D721Med (cell line): ENCODE measurements at places on chromosomes 1 and 21.

DNA sequence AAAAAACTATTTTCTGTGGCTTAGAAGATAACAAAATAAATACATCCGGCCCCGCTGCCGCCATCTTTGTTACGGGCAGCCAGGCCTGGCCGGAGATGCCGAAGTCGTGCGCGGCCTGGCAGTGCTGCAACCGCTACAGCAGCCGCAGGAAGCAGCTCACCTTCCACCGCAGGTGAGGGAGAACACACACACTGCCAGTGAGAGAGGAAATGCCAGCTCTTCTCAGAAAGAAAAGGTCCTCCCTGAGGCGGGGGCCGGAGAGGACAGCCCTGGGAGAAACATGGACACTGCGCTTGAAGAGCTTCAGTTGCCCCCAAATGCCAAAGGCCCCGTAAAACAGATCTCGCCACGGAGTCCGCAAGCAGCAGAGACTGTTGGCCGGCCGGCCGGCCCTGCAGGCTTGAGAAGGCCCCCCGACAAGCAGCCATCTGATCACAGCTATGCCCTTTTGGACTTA lies 323.2 kb downstream of the AMY1C start:
- no peak for DNase-seq

GRCh38 chr1:200415789-200416593 lies 6.2 kb upstream of the ZNF281 start:
- DNase-seq = no peak

- DNase-seq = no peak
These were observed 11.2 kb downstream of the RGL1 start for GRCh38 chr1:183816110-183816509.

DNA sequence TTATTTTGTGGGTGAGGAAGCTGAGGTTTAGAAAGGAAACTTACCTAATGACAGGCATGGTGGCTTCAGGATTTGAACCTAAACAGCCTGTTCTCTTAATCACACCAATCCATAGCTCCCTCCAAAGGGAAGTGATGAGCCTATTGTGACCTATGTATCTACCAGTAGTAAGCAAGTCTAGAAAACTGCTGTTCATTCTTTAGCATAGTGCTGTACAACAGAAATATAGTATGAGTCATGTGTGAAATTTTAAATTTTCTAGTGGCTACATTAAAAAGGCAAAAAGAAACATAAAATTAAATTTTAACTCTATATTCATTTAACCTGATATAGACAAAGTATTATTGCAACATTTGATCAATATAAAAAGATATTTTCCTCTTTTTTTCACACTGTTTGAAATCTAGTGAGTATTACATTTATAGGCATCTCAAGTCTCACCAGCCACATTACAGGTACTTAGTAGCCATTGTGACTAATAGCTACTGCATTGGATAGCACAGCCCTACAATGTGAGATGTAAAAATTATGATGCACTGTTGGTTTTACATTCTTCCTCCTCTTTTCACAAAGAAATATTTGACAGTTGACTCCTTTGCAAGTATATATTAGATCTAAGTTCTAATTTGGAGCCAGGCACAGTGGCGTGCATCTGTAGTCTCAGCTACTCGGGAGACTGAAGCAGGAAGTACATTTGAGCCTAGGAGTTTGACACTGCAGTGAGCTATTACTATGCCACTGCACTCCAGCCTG lies 16.6 kb downstream of the IPO9 start:
- no peak for DNase-seq

GRCh38 chr1:214289574-214290272 lies 8.8 kb downstream of the SMYD2 start:
- no peak for DNase-seq

DNA sequence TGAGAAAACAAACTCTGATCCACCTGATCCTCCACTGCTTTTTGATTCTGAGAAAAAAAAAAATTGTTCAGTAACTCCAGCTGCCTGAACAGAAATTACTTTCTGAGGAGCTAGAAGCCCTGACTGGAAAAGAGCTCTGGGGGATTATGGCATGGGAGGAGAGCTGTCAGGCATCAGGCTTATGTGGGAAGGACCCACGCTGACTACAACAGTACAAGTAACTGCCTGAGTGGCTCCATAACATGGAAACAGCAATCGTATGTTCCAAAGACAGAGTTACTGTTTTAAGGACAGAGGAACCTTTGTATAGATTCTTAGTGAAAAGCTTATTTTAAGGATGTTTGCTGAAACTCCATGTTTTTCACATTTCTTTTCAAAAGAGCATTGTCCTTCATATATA lies 1.2 kb upstream of the ANGPTL7 start:
- DNase-seq = peak; percentile 17

GRCh38 chr1:185969524-185969991 lies 235.4 kb downstream of the HMCN1 start:
- no peak for DNase-seq

DNA sequence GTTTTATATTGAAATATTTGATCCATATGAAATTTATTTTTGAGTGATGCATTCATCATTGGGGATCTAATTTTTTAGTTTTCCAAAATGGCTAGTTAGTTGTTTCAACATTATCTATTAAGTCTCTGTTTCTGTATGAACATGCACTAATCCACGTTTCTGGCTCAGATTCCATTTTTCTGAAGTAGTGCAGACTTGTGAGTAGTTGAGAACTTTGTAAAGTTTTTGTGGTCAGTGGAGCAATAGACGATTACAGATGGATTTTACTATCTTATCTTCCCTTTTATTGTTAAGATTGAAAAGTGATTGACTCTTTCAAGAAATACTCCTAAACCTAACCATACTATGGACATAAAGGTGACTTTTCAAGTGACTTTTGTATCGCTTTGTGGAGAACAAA lies 16.7 kb downstream of the SOAT1 start:
- DNase-seq = no peak

DNA sequence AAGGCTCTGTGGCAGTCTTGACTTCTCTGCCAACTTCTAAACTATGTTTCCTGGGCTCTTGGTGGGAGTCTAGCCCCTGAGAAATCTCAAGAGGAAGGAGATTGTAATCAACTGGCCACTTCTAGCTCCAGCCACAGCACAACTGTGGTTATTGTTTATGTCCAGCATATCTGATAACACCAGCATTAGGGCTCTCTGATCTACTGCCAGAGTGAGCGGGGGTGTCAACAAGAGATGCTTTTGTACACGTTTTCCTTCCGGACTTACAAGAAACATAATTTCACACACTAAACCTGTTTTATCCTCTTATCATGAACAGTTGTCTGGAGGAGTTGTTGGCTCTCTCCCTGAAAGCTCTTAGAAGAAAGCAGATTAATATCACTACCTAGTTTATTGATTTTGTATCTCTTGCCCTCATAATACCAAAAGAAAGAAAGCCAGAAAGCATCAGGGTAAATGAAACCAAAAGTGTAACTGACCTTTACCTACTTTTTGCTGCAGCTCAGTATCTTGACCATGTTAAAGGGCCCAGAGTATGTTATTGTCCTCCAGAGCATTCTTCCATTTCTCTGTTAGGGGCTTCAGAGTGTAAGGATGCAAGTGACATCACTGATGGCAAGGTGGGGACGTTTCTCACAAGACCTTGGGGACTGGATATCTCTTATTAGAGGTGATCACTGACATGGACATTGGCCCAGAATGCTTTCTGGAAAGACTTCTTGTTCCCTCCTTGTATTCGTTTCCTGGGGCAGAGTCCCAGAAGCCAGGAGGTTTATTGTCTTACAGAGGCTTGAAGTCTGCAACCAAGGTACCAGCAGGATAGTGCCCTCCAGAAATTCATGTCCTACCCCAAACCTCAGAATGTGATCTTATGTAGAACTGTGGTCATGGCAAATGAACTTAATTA lies 9.6 kb upstream of the SH2D1B start:
- no peak for DNase-seq

GRCh38 chr1:94324178-94324544 lies 86.8 kb upstream of the ARHGAP29 start:
- DNase-seq = no peak

- DNase-seq = no peak
These were observed 57.3 kb upstream of the CSF3R start for GRCh38 chr1:36540056-36540455.

DNA sequence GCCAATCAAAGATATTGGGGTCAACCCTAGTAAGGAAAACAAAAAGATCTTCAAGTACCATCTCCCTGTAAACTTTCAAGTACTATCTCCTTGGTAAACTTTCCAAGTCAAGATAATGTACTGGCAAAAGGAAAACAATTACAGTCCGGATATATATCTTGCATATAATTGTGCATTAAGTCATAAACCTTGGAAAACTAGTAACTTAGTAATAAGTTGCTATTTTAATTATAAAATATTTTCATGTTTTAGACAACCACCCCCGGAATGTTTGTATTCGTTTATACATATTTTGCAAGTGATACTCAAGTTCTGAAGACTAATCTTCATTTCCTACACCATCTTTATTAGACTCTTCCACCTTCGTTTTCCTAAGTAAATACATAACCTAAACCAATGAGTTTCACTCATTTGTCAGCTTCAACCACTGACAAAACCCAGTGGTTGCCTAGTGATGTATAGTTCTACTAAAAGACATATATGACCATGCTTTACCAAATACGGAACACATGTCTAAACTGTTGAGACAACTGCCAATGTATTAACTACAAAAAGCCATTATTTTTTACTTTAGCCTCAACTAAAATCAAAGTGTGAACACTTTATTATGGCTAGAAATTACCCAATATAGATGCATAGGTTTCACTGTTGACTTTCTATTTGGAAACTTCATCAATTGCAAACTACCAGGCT lies 1.7 kb downstream of the AKT3 start:
- DNase-seq = no peak

DNA sequence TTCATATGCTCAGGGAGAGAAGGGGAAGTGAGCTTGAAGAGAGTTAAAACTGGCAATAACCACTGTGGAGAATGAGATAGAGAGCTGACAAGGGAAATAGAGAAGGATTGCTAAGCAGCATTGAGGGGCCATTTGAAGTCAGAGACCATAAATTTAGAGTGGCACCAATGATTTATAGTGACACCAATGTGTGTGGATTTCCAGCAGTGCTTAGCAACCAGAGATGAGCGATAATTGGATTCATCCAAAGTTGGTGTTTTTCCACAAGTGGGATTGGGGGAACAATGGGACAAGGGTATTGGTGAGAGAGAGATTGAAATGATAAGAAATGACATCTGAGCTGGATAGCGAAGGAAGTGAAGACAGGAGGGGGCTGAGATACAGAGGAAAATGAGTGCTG lies 114.1 kb downstream of the C1orf94 start:
- no peak for DNase-seq

DNA sequence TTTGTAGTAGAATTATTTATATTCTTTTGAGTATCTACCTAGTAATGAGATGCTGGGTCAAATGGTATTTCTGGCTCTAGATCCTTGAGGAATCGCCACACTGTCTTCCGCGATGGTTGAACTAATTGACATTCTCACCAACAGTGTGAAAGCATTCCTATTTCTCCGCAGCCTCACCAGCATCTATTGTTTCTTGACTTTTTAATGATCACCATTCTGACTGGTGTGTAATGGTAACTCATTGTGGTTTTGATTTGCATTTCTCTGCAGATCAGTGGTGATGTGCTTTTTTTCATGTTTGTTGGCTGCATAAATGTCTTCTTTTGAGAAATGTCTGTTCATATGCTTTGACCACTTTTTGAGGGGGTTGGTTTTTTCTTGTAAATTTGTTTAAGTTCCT lies 15.3 kb upstream of the IL23R start:
- no peak for DNase-seq

- DNase-seq = no peak
These were observed 54.2 kb downstream of the NDUFS5 start for GRCh38 chr1:39080269-39080826.

DNA sequence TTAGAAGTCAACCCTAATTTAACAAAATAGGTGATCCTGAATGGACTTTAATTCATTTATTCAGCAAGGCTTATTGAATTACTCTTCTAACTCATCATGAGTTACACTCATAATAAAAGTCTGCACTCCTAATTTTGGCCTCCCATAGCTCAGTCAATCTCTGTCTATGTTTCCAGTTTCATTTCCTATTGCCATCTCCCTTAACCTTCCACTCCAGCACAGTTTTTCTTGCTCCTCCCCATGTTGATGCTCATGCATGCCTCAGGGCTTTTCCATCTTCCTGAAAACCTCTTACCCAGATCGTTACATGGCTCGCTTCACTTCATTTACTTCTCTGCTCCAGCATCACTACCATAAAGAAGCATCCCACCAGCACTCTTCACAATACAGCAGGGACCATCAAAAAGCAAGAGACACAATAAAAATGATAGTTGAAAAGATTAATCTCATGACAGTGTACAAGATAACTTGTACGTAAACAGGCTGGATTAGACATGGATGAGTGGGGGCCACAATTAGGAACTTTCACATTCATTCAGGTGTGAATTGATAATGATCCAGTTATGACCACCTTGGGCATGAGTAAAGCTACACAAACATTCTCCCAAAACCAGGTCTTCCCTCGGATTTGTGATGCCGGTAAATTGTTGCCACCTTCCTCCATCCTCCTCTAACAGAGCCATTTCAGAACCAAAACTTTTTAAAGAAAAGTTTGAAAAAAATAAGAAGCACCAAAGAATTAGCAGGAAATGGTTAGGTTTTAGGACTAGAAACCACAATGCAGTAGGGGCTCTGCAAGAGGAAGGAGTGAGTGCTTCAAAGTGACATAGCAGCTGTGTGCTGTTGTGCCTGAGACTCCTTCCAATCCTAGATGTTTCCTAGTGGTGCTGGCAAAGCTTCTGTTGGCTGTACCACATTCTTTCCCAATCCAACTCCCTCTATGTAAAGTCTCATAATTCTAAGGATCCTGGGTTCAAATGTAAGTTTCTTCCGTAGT lies 89.8 kb downstream of the OLFML2B start:
- no peak for DNase-seq

- peak; percentile 12 for DNase-seq
These were observed 6.5 kb downstream of the KCNN3 start for GRCh38 chr1:154863315-154864174.

DNA sequence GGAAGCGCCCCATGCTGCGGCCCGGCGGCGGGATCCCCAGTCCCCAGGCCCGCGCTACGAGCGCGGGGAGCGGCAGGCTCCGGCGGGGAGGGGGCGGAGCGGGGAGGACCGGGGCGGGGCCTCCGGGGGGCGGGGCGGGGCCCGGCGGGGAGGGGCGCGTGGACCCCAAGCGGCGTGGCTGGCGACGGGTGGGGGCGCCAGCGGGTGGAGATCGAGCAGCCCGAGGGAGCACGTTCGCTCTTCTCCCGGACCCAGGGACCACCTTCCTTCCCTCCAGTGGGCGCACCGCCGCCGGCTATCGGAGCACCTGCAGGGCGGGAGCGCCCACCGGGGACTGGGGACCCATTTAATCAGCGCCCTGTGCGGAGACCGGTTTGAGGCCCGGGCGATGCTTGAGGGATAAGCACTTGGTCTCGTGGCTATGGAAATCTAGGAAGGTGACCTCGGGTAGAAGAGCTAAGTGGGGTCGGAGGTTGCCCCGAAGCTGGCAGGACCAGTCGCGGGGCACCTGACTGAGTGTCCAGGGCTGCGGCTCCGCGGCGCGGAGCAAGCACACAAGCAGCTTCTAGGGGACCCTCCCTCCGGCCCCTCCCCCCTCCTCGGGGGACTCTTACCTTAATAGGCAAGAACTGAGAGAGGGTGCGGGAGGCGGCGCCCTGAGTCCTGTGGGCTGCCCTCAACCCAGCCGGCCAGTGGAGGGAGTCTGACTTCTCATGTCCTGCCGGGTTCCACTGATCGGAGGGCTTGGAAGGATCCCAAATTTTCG lies at the start of gene TSPAN2:
Gene TSPAN2, minus strand, starts transcription at position 84 of the 766 bp plus-strand sequence. Its CDS starts 71 bp downstream, at position 13.
- DNase-seq = peak; percentile 73
